ENCODE measurements at places on chromosomes 11 and 22.

GRCh38 chr11:96313163-96313562 lies 29.8 kb downstream of the MAML2 start:
- no peaks in the 10 kb centered on the region for H3K27me3 ChIP-seq
- peaks cover 15% of the 10 kb centered on the region for H3K4me1 ChIP-seq
- H3K4me3 ChIP-seq = no peak overlapping the region

GRCh38 chr11:7651700-7652099 lies 21.6 kb downstream of the CYB5R2 start:
- no peak overlapping the region for H3K27ac ChIP-seq
- no peak for DNase-seq
- no peaks in the 10 kb centered on the region for H3K4me1 ChIP-seq
- H3K4me3 ChIP-seq = no peak overlapping the region
- no peaks in the 10 kb centered on the region for H3K27me3 ChIP-seq

GRCh38 chr11:121113611-121114010 lies 12.6 kb downstream of the TECTA start:
- H3K4me1 ChIP-seq = no peaks in the 10 kb centered on the region
- no peaks in the 10 kb centered on the region for H3K27me3 ChIP-seq
- H3K36me3 ChIP-seq = no peaks in the 10 kb centered on the region
- H3K4me3 ChIP-seq = no peak overlapping the region
- H3K27ac ChIP-seq = no peak overlapping the region
- DNase-seq = no peak

DNA sequence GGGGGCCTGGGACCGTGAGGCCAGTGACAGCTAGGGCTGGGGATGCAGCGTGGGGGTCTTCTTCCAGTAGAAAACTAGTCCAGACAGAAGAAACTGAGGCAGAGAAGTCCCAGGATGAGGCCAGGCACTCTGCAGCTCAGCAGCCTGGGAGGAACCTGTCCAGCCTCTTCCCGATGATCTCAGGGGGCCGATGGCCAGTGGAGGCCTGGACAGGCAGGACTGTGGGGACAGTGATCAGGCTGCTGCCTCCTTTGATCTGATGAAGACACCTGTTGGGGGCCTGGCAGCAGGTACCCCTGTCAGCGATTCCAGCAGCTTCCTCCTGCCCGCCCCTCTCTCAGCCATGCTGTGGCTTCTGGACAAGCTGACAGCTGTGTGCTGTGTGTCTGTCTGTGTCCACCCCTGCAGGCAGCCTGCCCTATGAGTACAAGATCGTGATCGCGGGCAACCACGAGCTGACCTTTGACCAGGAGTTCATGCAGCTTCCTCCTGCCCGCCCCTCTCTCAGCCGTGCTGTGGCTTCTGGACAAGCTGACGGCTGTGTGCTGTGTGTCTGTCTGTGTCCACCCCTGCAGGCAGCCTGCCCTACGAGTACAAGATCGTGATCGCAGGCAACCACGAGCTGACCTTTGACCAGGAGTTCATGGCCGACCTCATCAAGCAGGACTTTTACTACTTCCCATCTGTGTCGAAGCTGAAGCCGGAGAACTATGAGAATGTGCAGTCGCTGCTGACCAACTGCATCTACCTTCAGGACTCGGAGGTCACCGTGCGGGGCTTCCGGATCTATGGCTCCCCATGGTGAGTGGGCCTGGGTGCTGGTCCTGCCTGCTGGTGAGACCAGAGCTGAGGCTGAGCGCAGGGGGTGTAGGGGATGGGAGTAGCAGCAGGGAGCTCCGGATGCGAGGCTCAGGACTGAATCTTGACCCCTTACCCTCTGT lies 62.6 kb downstream of the MPPED1 start:
- no peak for DNase-seq
- no peak overlapping the region for H3K27ac ChIP-seq
- no peaks in the 10 kb centered on the region for H3K27me3 ChIP-seq
- H3K36me3 ChIP-seq = no peaks in the 10 kb centered on the region

- peak within 1 kb of the TSS; percentile 62 for H3K4me3 ChIP-seq
- peak; percentile 87 for DNase-seq
- H3K36me3 ChIP-seq = no peaks in the 10 kb centered on the region
- H3K27me3 ChIP-seq = no peaks in the 10 kb centered on the region
- peak within 1 kb of the TSS; percentile 89 for H3K27ac ChIP-seq
Observed at GRCh38 chr11:68121067-68121899, at the start of gene CHKA. Gene CHKA, minus strand, starts transcription at chr11:68121388. Its CDS starts 211 bp downstream, at chr11:68121177.

DNA sequence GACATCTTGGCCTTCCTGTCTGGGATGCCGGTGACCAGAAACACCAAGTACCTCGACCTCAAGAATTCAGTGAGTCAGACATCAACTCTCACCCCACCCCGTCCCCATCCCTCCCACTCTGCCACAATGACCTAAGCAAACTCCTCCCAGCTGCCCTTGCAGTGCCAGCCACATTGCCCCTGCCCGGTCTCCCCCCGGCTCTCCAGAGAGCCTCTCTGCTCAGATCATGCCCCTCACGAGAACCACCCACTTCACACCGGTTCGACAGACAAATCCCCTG lies 23.6 kb upstream of the MYRF start:
- DNase-seq = no peak
- H3K36me3 ChIP-seq = no peaks in the 10 kb centered on the region
- peaks cover 7% of the 10 kb centered on the region for H3K4me1 ChIP-seq

DNA sequence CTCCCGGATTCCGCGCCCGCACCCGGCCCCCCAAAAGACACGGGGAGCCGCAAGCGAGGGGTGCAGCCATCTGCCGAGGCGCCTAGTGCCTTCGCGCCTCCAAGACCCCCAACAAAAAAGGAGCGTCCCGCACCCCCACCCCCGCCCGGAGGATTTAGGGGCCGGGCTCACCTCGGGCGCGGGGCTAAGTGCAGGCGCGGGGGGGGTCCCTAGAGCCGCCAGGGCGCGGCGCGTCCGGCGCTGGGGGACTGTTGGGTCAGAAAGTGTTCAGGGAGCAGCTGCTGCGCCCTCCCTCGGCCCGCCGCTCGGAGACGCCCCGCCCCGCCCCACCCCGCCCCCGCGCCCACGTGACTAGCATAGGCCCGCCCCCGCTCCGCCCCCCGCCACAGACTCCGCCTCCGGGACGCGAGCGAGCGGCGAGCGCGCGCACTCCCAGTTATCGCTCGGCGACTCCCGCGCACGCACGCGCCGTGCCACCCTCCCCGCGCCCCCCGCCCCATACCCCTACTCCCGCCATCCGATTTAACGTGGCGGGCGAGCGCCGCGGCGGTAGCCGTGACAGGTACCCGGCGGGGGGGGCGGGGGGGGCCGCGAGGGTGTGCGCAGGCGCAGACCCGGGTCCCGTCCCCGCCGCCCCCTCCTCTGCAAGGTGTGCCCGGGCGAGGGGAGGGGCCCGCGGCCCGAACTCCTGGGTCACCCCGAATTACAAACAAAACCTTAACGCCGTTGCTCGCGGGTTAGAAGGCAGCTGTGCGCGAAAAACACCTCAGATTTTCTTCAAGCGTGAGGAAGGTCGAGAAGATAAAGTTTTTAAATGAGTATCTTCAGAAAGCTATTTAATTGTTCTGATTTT lies 56.2 kb downstream of the KCNJ4 start:
- H3K4me1 ChIP-seq = peaks cover 13% of the 10 kb centered on the region
- H3K27me3 ChIP-seq = no peaks in the 10 kb centered on the region
- peak overlapping the region; percentile 80 for H3K27ac ChIP-seq

DNA sequence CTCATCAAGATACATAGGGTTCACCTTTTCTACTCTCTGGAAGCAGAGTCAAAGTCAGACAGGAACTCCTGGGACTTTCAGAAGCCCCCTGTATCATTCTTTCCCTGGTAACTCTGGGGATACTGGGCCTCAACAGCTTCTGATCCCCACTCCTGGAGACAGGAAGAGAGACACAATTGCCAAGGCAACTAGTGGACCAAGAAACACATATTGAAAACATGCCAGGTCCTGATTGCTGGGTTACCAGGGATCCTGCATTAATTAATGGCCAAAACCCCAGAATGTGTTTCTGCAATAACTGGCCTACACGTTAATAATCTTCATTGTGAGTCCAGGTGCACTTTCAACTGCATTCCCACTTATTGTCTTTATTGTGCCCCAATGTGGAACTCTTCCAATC lies 260.8 kb upstream of the POU2AF2 start:
- H3K4me3 ChIP-seq = no peak overlapping the region
- H3K36me3 ChIP-seq = no peaks in the 10 kb centered on the region
- no peaks in the 10 kb centered on the region for H3K4me1 ChIP-seq

DNA sequence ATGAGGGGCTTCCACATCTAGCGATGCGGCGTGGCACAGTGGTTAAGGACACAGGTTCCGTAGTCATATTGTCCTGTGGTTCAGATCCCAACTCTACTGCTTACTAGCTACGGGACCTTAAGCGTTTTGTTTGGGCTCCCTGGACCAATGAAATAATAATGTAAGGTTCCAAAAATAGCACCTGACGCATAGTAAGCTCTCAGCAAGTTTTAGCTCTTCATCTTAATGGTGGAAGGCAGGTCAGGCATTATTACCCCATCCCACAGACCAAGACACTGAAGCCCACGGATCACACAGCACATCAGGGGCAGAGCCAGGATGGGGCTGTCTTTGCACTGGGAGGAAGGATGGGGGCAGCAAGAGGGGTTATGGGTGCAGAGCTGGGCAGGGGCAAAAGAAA lies 13.0 kb downstream of the DNAJB13 start:
- no peak overlapping the region for H3K27ac ChIP-seq
- H3K36me3 ChIP-seq = no peaks in the 10 kb centered on the region

- no peaks in the 10 kb centered on the region for H3K27me3 ChIP-seq
- H3K4me1 ChIP-seq = no peaks in the 10 kb centered on the region
- H3K36me3 ChIP-seq = no peaks in the 10 kb centered on the region
Observed at GRCh38 chr11:22680628-22681027, 14.2 kb downstream of the GAS2 start.

DNA sequence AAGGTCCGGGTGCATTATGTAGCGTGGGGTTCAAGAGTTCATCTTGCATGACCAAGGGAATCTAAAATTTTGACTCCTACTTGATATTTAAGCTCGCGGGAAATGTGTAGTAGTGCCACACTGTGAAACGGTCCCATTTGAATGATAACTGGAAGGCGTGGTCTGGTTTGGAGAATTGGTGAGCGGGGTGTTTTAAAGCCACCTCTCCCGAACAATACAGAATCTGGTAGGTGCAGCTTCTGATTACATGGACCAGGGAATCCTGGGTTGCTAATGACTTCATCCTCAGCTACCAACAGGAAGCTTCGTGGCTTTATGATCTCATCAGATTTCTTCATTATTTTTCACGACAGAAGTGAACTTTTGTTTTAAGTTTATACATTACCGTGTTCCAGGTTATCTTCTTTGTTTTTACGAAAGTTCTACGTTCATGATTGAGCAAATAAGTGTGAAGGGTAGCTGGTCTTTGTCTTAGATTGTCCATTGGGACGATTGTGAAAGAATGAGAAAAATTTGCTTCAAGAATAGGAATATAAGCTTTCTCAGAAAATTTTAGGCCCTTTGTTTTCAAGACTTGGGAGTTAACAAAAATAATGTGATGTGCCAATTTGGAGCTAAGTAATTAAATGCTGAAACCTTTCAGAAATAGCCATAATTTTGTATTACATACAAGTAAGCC lies 1.7 kb downstream of the QSER1 start:
- peaks cover 11% of the 10 kb centered on the region for H3K4me1 ChIP-seq
- peak overlapping the region; percentile 74 for H3K4me3 ChIP-seq
- H3K27ac ChIP-seq = no peak overlapping the region
- peak; percentile 67 for DNase-seq
- H3K27me3 ChIP-seq = no peaks in the 10 kb centered on the region

DNA sequence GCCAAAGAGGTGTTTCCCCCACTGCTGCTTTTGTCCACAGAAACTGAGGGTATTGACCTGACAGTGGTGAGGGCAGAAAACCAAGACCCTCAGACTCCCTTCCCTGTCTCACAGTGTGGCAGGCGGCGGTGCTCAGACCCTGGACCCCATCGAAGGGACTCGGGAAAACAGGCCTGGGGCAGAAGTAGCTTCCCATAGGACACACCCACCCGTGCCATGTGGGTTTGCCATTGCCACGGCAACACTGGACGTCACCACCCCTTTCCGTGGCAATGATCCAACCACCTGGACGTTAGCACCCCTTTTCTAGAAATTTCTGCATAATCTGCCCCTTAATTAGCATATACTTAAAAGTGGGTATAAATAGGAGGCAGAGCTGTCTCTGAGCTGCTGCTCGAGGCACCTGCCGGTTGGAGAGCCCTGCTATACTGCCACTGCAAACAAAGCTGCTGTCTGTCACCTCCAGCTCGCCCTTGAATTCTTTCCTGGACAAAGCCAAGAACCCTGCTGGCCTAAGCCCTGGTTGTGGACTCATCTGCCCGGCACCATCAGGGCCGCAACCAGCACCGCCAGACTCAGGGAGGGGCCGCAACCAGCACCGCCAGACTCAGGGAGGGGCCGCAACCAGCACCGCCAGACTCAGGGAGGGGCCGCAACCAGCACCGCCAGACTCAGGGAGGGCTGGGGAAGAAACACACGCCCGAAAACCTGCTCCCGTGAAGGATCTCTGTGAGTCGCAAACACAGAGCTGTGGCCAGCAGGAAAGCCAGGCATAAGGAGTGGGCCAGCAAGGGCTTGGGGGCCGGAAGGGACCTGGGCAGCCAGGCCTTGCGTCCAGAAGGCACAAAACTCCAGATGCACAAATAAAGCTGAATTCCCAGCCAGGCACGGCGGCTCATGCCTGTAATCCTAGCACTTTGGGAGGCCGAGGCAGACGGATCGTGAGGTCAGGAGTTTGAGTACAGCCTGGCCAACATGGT lies 10.4 kb downstream of the MLC1 start:
- no peak overlapping the region for H3K27ac ChIP-seq
- peaks cover 41% of the 10 kb centered on the region for H3K36me3 ChIP-seq
- no peak overlapping the region for H3K4me3 ChIP-seq

GRCh38 chr11:131839326-131839725 lies 468.9 kb downstream of the NTM start:
- no peak overlapping the region for H3K27ac ChIP-seq
- no peak for DNase-seq
- no peaks in the 10 kb centered on the region for H3K27me3 ChIP-seq
- H3K4me1 ChIP-seq = no peaks in the 10 kb centered on the region

DNA sequence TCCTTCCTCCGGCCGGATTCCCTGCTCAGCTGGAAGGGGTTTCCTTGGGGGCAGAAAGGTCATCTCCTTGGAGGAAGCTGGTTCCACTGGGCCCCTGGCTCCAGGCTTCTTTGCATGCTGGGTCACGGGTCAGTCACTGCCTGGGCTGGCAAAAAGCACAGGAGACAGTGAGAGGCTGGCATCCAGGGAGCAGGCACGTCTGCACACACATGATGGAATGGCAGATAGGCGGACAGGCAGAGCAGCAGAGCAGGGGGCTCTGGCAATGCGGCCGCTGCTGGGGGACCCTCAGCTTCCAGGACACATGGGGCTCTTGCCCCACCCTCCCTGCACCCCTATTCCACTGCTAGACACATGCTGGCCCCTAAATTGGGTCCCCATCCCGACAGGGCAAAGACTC lies 40.4 kb downstream of the C11orf58 start:
- no peaks in the 10 kb centered on the region for H3K36me3 ChIP-seq
- H3K27ac ChIP-seq = no peak overlapping the region
- H3K4me3 ChIP-seq = no peak overlapping the region
- no peak for DNase-seq
- no peaks in the 10 kb centered on the region for H3K4me1 ChIP-seq

Measured in natural killer cell (primary cell).